ENCODE measurements at places on chromosomes 7 and 10. TPM values are rescaled to one million over a fixed set of nuclear protein-coding genes. Genes with fewer than 3 reads are reported as not detected.

The C7orf33 gene
- total RNA-seq: not detected

The PRSS37 gene
- not detected for total RNA-seq

The GNAT3 gene
- total RNA-seq: not detected

The CDH23 gene
- 1.2 TPM for total RNA-seq
